ENCODE measurements at places on chromosomes 7 and 10. TPM values are rescaled to one million over a fixed set of nuclear protein-coding genes. Genes with fewer than 3 reads are reported as not detected.

GRCh38 chr7:152162287-152162686 is 136.8 kb downstream of the GALNT11 start:
- no peak for DNase-seq
- no peak overlapping the region for H3K4me3 ChIP-seq
- H3K27me3 ChIP-seq: no peaks in the 10 kb centered on the region
- H3K36me3 ChIP-seq: no peaks in the 10 kb centered on the region
- no peaks in the 10 kb centered on the region for H3K4me1 ChIP-seq
- no peak overlapping the region for H3K27ac ChIP-seq

Gene CAMK2B
- 0.48 TPM for polyA plus RNA-seq

- H3K36me3 ChIP-seq: no peaks in the 10 kb centered on the region
- H3K27ac ChIP-seq: no peak overlapping the region
- H3K4me3 ChIP-seq: no peak overlapping the region
- H3K4me1 ChIP-seq: no peaks in the 10 kb centered on the region
These were observed 125.8 kb upstream of the PTN start for GRCh38 chr7:137469191-137469811.

Gene COG5
- 31.2 TPM for polyA plus RNA-seq

DNA sequence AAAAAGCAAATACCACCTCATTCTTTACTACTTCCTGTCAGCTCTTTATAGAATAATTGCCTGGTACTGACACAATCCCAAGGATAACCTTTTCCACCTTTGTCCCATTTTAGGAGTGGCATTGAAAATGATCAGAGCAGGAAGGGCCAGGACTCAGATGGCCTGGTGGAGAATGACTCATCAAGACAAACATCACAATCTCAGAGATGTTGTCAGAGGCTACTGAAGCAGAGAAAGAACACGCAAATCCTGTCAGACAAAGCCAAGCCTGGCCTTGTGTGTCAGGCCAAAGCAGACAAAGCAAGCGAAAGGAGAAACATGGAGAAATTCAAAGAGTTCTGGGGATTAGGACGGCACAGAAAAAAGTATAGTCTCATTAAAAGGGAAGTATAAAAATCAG is 40.9 kb downstream of the NSUN6 start:
- no peaks in the 10 kb centered on the region for H3K4me1 ChIP-seq
- no peaks in the 10 kb centered on the region for H3K27me3 ChIP-seq
- H3K4me3 ChIP-seq: no peak overlapping the region
- DNase-seq: no peak

Gene VPS37D
- 6.1 TPM for polyA plus RNA-seq

DNA sequence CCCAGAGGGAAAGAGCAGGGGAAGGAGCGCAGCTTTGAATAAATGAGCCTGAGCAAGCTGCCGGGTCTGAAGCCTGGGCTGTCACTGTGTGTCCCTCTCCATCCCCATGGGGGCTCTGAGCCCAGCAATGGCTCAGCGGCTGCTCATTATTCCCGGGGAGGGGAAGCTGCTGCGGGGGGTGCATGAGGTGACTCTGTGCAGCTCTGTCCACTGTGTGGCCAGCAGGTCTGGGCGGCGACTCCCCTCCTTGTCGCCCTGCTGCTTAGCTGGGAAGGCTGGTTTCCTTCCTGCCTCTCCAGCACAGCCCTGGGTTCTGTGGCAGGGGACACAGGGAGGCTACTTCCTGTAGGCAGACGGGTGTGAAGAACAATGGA is 234.2 kb downstream of the PRPF18 start:
- no peak overlapping the region for H3K4me3 ChIP-seq
- peaks cover 3% of the 10 kb centered on the region for H3K4me1 ChIP-seq
- no peaks in the 10 kb centered on the region for H3K27me3 ChIP-seq

Gene OR2A42
- 0.17 TPM for polyA plus RNA-seq

- no peak overlapping the region for H3K27ac ChIP-seq
- H3K4me1 ChIP-seq: peaks cover 4% of the 10 kb centered on the region
- no peak overlapping the region for H3K4me3 ChIP-seq
- no peaks in the 10 kb centered on the region for H3K27me3 ChIP-seq
- no peak for DNase-seq
These were observed 29.9 kb upstream of the IFRD1 start for GRCh38 chr7:112420236-112420861.

Gene CCDC172
- polyA plus RNA-seq: not detected

DNA sequence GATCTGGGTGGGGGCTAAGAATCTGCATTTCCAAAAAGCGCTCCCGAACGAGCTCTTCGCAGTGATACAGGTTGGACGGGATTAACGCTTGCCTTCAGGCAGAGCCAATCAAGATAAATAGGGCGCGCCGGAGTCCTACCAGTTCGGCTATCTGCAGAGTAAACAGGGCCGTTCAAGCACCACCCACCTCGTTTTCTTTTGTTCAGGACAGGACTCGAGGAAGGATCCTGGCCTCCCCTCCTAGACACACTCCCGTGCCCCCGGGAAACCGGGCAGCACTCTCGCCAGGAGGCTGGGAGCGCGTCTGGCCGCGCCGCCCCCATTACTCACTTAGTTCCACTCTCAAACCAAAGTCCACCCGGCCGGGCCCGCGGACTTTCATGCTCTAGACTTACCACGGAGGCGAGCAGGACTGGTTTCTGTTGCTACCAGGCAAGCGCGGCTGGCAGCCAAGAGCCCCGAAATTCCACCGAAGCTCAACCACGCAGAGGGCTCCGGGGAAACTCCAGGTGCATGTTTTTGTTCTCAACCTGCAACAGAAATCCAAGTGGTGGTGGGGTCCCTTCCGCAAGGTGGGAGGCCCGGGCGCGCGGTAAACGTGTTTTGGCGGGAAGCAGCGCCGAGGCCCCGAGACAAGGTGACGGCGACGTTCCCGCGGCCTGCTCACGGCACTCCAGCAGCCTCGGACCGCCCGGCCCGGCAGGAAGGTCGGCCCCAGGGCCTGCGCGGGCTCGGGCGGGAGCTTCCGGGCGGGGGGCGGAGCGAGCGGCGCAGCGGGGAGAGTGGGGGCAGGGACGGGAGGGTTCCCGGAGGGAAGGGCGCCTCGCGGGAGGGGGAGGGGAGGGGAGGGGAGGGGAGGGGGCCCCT is 12.7 kb downstream of the HNRNPF start:
- peak overlapping the region; percentile 95 for H3K27ac ChIP-seq
- peaks cover 18% of the 10 kb centered on the region for H3K4me1 ChIP-seq
- no peaks in the 10 kb centered on the region for H3K36me3 ChIP-seq

DNA sequence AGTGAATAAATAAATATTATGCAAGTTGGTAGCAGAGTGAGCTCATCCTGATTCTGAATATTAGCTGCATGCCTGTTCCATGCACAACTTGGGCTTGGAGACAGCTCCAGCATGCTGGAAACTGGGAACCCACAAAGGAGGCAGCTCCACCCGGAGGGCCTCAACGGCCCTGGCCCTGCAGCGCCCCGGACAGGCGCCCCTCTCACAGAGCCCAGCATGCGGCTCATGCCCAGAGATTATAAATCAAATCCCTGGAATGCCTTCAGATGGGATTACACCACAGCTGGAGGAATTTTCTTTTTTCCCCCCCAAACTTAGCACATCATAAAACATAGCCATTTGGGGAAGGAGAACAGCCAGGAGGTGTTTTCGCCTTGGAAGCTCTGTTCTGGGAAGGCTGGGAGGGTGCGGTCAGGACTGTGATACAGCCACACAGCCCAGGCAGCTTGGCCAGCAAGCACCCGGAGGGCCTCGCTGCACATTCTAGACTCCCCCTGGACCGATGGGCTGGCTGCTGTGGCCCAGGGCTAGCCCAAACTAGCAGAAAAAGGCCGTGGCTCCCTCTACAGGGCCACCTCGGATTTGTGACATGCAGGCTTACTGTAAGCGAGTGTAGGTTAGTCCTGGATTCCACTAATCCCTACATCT is 102.4 kb downstream of the PTPN20 start:
- DNase-seq: no peak
- no peaks in the 10 kb centered on the region for H3K27me3 ChIP-seq
- H3K4me1 ChIP-seq: peaks cover 2% of the 10 kb centered on the region
- no peak overlapping the region for H3K4me3 ChIP-seq

GRCh38 chr7:69599286-69599954 is 1.1 kb downstream of the AUTS2 start:
- no peaks in the 10 kb centered on the region for H3K27me3 ChIP-seq
- H3K4me3 ChIP-seq: peak overlapping the region; percentile 81
- H3K27ac ChIP-seq: no peak overlapping the region
- H3K4me1 ChIP-seq: peaks cover 6% of the 10 kb centered on the region

Gene IFIT3
- 22.7 TPM for polyA plus RNA-seq

Gene BICC1
- polyA plus RNA-seq: 15.1 TPM

Gene JAKMIP3
- polyA plus RNA-seq: 0.97 TPM

- H3K4me1 ChIP-seq: peaks cover 40% of the 10 kb centered on the region
- H3K27me3 ChIP-seq: no peaks in the 10 kb centered on the region
- DNase-seq: no peak
- no peak overlapping the region for H3K4me3 ChIP-seq
These were observed 20.8 kb upstream of the DDIT4 start for GRCh38 chr10:72252972-72253371.

GRCh38 chr7:113141803-113142202 is 23.4 kb upstream of the SMIM30 start:
- DNase-seq: no peak
- no peak overlapping the region for H3K27ac ChIP-seq
- no peaks in the 10 kb centered on the region for H3K27me3 ChIP-seq
- H3K4me3 ChIP-seq: no peak overlapping the region

DNA sequence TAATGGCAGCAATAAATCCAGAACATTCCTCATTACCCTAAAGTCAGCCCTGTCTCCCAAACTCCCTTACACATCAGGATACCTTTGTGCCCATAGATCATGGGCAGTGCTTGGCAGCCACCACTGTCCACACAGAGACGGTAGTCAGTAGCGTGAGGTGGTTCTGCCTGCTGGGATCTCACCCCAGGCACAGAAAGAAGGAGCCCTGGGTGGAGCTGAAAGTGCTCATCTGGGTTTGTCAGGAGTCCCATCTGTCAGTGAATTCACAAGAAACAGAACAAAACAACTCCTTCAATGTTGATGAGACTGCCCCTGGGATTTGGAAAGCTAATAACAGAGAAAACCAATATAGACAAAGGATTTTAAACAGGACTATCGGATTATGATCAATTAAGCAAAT is 90.2 kb upstream of the PRSS58 start:
- no peaks in the 10 kb centered on the region for H3K27me3 ChIP-seq
- no peak for DNase-seq
- H3K36me3 ChIP-seq: no peaks in the 10 kb centered on the region
- H3K4me1 ChIP-seq: no peaks in the 10 kb centered on the region
- H3K4me3 ChIP-seq: no peak overlapping the region

DNA sequence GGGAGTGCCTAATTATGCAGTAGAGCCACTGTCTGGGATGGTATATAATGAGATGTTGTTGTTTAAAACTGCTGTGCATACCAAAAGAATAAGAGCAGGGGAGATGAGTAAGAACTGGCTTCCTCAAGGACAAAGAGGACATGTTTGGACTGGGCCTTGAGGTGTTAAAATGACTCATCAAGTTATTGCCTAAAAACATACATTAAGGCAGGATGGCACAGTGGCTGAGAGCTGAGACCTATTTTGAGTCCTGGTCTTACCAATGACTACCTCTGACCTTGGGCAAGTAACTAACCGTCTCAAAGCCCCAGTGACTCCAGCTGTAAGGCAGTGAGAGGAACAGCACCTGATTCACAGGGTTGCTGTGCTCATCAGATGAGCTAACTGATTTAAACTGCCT is 71.1 kb downstream of the CFAP58 start:
- H3K27me3 ChIP-seq: no peaks in the 10 kb centered on the region
- no peak for DNase-seq
- H3K4me3 ChIP-seq: no peak overlapping the region
- H3K27ac ChIP-seq: no peak overlapping the region
- H3K4me1 ChIP-seq: no peaks in the 10 kb centered on the region

DNA sequence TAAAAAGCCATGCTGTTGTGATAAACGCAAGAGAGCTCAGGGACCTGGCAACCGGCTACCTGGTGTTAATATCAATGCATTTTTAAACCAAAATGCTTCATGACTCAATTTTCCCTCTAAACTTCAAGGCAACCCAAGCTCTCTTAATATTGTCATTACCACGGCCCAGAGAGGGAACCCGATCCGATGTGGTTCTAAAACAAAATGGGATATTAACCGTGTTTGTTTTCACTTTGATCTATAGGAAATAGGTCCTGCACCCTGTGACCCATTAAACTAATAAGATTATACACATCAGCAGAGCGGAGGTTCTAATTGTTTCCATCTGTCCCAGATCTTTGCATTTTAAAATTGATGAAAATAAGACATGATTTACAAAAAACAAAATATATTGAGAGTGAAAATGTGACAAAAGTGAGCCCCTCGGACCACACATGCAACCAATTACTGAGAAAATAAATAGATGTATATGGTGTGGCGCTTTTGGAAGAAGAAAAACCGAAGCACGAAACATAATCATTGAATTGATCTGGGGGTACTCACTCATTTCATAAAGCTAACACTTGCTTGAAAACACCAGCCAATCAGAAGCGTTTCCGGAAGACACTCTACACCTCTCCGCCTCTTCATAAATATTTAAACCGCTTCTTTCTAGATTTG is 290.3 kb upstream of the NFE2L3 start:
- peaks cover 14% of the 10 kb centered on the region for H3K27me3 ChIP-seq
- H3K36me3 ChIP-seq: no peaks in the 10 kb centered on the region
- H3K4me1 ChIP-seq: peaks cover 2% of the 10 kb centered on the region
- no peak for DNase-seq
- no peak overlapping the region for H3K27ac ChIP-seq

Gene ODAD2
- polyA plus RNA-seq: 2.5 TPM

Gene SYT15
- polyA plus RNA-seq: 4.6 TPM

- H3K4me1 ChIP-seq: peaks cover 5% of the 10 kb centered on the region
- peak overlapping the region; percentile 9 for H3K27ac ChIP-seq
- H3K4me3 ChIP-seq: no peak overlapping the region
- peak; percentile 94 for DNase-seq
- no peaks in the 10 kb centered on the region for H3K36me3 ChIP-seq
These were observed 206.7 kb downstream of the KIAA1217 start for GRCh38 chr10:24415455-24416125.

Data from ovary (tissue), 10 donors.